RWPE1 (cell line): ENCODE measurements at places on chromosomes 16 and 17.

- DNase-seq, result no peak
These were observed 37.9 kb upstream of the CHMP6 start for GRCh38 chr17:80953471-80954315.

DNA sequence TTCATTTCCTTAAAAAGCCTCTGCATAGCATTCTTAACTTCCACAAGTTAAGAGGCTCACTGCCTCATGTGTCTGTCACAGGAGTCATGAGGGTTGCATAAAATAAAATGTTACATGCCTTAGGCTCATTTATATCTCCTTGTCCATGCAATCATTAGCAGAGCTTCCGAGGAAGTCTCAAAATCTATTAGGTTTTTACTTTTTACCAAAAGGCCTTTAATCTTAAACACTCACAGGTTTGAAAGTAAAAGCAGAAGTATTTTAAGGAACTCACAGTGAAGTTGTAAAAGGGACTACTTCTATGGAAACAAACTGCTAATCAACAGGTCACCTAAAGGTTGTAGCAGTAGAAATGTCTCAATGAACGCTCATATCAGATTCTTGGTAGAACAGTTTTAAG, 5.2 kb upstream of the ATP6V0A1 start:
- DNase-seq, result no peak

- DNase-seq, result peak; percentile 44
These were observed 20.6 kb downstream of the SSH2 start for GRCh38 chr17:29909236-29910003.

DNA sequence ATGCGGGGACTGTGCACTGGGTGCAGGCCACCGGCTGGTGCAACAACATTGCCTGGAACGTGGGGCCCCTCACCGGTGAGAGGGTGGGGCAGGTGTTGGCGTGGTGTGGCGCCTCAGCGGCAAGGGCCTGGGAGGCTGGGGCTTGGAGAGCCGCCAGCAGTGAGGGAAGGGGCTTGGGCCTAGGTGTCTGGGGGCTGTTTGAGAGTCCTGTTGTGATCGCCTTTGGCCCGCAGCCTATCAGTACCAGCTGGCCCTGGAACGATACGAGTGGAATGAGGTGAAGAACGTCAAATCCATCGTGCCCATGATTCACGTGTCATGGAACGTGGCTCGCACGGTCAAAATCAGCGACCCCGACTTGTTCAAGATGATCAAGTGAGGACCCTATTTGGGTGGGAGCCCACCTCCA, 2.6 kb upstream of the TMEM88 start:
- no peak for DNase-seq

DNA sequence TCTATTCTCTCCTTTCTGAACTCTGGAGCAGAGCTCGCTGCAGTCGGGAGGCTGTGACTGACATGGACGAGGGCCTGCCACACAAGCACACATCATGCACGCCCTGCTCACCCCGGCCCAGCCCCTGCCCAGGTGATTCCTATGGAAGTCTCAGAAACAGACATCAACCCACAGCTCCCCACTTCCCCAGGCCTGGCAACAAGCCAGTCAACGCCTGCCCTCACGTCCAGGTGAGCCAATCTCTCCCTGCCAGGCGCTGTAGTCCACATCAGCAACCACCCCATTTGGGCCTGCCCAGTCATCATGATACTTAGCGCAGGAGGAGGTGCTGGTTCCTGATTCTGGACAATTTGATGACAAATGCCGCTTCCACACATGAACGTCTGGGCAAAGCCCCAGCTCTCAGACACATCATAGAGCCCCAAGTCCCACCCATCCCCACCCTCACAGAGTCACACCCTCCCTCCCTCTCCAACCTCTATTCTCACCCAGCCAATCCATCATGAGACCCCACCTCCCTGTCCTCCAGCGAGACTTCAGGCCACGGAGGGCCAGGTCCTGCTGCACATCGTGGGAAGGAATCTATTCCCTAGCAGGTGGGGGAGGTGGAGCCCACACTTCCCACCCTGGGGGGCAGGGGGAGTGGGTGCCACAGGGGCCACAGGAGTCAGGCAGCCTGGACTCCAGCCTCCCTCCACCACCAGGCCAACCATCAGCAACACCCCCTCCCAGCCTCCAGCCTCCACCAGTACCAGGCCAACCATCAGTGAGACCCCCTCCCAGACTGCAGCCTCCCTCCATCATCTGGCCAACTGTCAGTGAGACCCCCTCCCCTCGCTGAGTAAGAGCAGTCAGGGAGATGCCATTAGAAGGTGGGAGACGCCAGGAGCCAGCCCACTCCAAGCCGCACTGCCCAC, 33.7 kb upstream of the GSG1L start:
- no peak for DNase-seq
